ENCODE measurements at places on chromosomes 2 and 18.

- DNase-seq = no peak
These were observed 10.4 kb downstream of the RTTN start for GRCh38 chr18:70195014-70195614.

GRCh38 chr2:121648206-121649148 lies 785 bp downstream of the CLASP1 start:
- peak; percentile 49 for DNase-seq

DNA sequence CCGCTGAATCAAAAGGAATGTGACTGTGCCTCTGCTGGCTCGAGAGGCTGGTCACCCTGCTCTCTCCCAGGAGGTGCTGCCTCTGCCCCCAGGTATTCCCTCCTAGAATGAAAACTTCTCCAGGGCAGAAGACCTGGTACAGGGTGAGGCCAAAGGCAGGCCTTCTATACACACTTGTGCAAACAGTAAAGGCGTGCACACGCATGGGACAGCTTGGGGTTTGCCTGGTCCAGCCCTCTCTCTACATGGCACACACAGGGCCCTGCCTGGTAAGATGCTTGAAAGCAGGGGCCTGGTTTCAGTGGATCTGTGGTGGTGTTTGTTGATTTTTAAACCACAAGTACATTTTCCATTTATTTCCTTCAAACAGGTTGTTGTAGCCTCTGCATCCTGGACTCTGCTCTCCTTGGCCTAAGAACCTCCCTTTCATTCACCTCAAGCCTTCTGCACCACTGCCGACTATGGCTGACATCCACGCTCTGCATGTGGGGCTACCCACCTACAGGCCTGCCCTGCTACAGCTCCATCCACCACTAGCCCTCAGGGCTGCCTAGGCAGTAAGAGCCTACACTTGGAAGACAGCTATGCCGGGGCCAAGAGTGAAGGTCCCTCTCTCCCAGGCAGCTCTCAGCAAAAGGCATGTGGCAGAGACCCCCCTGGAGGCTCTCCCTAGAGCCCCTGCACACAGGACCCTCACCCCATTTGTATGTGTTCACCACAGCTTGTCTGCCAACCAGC lies 190.7 kb downstream of the ZBTB7C start:
- DNase-seq = no peak

GRCh38 chr2:56483081-56483480 lies 299.3 kb downstream of the CCDC85A start:
- DNase-seq = no peak

DNA sequence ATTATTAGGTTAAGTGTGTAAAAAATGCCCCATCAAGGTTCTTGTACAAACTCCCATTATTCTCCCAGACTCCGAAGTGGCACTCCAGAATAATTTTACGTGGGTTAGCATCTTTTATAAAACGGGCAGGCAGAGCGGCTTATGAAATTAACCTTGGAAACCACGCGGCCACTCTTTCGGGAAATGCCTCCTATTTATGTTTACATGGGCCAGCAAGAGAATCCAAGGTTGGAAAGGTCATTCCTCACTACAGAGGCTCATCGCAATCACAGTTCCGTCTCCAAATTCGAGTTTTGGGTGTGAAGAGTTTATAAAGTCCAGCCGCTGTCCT lies 1.2 kb upstream of the IMPA2 start:
- DNase-seq = no peak

DNA sequence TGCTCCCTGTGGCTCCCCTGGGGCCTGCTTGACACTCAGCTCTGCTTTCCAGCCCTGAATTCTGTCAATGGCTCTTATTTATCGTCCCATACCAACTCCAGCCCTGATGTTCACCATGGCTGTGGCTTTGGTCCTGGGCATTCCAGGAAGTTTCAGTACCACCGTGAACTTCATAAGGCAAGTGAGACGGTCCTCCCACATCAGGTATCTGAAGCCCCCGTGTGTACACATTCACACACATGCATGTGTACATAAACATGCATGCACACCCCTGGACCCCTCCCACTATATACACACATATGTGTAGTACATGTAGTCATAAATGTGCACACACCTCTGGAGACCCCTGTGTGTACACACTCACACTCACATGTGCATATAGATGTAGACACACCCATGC lies 43.3 kb upstream of the PUM2 start:
- DNase-seq = no peak

- DNase-seq = peak; percentile 54
These were observed 6.0 kb downstream of the MEIS1 start for GRCh38 chr2:66440708-66441497.

GRCh38 chr2:120291401-120292311 lies 39.0 kb downstream of the RALB start:
- peak; percentile 62 for DNase-seq

DNA sequence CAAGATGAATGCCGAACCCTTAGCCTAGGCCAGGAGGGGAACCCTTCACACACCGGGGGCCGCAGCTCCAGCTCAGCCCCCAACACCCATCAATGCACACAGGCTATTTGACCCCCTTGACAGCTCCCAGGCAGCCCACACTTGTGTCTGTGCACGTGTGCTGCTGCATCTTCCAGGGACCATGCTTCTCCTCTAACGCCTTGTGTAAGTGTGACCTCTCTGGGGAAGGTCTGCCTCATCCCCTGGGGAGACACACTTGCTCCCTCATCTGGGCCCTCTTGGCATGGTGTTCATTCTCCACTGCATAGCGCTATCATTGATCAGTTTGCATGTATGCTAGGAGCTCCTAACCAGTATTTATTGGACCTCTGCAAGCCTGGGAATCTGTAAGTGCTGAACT lies 120.0 kb upstream of the FHL2 start:
- DNase-seq = peak; percentile 10

DNA sequence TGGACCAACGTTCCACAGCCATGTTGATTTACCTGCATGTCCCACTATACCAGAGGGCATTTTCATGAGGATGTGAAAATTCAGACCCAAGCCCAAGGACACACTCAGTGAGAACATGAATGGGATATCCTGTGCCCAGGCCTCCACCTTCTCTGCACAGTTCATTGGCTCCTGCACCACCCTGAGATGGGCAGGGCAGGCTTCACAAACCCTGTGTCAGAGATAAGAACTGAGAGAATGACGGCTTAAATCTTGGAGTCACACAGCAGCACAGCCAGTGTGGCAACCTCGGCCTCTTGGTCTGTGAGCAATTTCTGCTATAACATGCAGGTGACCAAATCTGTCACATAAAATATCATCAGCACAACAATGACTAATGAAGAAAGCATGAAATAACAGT lies 71.9 kb downstream of the UXS1 start:
- DNase-seq = no peak

- DNase-seq = peak; percentile 23
These were observed 48.6 kb downstream of the SMAD2 start for GRCh38 chr18:47881752-47882455.

- DNase-seq = no peak
These were observed 41.8 kb downstream of the CNGA3 start for GRCh38 chr2:98388081-98388480.

DNA sequence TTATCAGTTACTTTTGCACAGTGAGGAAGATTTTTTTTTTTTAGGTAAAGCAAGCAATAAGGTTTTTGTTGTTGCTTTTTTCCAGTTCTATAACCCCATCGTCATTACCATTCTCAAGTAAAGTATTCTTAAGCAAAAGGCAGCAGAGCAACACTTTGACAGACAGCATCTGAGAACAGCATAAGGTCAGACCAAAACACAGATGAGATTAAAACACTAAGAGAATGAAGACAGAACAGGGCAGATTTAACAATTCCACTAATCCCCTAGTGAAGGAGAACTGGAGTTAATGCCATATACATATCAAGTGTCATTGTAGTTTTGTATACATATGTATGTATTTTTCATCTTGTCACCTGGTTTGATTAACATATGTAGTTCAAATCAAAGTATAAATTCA lies 290.2 kb downstream of the METTL4 start:
- no peak for DNase-seq

DNA sequence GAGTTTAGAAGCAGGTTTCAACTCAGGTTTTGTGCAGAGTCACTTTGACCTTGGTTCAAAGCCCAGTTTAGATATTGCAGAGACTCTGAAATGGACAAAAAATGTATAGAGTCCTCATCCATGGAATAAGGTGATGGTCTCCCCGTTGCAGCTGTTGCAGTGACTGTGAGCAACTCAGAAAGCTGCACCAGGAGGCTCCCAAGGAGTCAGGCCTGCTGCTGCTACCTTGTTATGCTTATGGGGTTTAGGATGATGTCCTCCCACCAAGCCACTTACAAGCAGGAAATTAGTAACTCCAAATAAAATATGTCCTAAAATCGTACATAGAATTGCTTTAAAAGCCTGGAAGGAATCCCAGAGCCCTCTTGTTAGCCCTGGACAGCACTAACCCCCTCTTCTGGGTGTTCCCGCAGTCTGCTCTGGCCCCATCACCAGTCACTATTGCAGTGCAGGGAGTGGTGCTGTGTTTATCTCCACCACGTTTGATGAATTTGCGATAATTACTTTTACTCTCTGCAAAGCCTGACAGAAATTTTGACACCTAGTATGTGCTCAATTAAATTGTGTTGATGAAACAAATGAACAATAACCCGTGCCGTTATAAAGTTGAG lies 189.0 kb downstream of the CNTNAP5 start:
- DNase-seq = no peak

- DNase-seq = peak; percentile 26
These were observed 361.3 kb downstream of the SS18 start for GRCh38 chr18:25729072-25729471.

GRCh38 chr2:97693476-97693875 lies 19.9 kb upstream of the ZAP70 start:
- DNase-seq = no peak

- peak; percentile 30 for DNase-seq
These were observed 199.4 kb downstream of the ZEB2 start for GRCh38 chr2:144320491-144320890.

DNA sequence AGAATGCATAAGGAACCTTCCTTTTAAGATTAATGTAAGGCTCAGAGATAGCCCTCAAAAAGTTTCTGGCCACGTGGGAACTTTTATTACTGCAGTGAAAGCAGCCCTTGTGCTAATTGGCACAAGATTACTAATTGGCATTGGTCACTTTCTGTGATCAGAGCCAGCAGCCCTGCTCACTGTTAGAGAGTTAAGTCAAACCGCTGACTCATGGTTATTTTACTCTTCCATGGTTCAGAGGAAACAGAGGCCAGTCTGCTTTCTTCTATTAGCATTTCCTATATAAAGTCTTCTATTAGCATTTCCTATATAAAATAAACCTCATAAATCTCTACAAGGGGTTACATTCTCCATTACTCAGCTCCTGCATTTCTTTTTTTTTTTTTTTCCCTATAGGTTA lies 1.5 kb upstream of the SLC35G4 start:
- no peak for DNase-seq

- no peak for DNase-seq
These were observed 132.6 kb upstream of the CDCA7 start for GRCh38 chr2:173221937-173222594.

DNA sequence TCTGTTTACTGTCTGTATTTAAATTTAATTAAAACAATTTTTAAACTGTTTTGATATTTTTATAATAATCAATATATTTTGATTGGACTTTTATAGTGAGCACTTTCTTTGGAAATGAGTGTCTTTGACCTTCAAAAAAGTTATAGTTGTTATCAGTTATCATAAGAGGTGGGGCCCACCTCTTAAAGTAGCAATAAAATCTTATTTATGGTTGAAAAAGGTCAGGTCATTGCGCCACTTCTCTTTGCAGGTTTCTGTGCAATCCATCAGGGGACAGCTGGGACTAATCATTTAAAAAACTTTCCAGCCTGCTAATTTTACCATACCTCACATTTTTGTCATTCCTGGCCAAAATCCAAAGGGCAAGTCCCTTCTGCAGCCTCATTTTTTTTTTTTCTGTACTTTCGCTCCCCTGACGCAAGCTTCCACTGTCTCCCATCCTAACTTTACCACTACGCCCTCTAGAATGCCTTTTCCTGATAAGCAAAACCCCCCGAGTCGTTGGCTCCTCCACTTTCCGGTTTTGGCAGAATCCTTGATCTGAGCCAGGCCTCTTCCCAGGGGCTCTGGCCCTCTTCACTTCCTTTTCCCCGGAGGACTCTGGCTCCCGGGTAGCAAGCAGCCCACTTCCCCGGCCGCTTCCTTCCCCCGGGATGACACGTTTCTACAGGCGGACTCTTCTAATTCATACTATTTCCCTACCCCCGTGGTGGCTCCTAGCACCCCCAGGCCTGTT lies 1.1 kb upstream of the SEH1L start:
- peak; percentile 96 for DNase-seq

- DNase-seq = peak; percentile 8
These were observed 4.7 kb upstream of the IL1RL2 start for GRCh38 chr2:102181919-102182635.

DNA sequence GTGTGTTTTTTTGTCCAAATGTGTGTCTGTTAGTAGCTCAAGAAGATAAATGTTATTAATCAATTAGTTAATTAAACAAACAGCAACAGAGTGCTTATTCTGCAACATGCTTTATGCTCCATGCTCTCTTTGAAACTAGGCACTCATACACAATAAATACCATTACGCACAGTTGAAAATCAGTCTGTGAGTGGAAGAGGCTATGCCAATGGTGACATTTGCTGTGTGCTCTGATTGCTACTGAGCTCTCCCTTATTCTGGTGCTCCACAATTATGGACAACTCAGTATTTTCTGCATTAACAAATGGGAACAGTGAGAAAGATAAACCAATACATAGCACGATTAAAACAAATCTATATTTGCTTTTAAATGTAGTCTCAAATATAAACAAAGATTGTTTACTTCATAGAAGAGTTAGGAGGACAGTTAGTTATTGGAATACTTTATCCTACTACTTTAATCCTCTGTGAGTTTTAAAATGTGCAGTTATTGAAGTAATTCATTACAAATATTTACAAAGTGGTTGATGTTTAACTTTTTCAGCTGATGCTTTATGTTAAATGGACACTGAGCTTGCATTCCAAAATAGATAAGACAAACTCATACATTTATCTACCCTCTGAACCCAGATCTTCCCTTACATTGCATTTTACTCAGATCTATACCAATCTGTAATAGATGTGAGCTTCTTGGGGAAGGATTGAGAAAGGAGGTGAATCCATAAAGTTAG lies 55.3 kb downstream of the NXPH2 start:
- DNase-seq = no peak

GRCh38 chr2:128589681-128590080 lies 271.0 kb upstream of the HS6ST1 start:
- DNase-seq = no peak

DNA sequence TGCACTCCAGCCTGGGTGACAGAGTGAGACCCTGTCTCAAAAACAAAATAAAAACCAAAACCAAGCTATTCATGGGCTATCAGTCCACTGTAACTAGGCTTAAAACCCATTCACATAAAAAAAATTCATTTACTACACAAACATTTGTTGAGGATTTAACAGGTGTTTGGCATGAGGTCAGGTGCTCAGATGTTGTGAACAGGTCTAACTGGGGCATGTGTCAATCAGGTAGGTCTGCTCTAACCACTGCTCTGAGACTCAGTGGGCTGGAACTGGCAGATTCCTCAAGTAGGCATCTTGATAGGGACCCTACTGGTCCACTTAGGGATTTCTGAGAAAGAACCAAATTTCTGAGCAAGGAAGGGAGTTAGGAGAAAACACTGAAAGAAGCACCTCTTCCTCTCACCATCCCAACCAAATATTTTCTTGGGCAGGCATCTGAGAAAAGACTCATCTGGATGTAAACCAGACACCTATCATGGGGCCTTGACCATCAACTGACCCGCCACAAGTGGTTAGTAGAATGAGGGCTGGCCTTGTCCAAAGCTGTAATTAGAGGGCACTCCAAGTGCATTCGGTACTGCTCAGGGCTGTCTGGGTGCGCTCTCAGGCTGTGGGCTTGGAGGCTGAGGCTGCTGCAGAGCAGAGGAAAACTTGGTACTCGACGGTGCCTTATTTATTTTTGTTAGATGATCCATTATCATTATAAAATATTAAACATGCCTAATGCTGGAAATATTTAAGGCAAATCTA lies 33.9 kb downstream of the WIPF1 start:
- no peak for DNase-seq

- DNase-seq = peak; percentile 57
These were observed 15.9 kb downstream of the CDKL4 start for GRCh38 chr2:39227628-39228412.
